T-cell (primary cell): ENCODE measurements at places on chromosomes 5 and 9.

GRCh38 chr5:65151614-65152013, 330.1 kb downstream of the ADAMTS6 start:
- no peak for DNase-seq

GRCh38 chr5:147081311-147081764, 153.5 kb upstream of the STK32A start:
- no peak for DNase-seq

DNA sequence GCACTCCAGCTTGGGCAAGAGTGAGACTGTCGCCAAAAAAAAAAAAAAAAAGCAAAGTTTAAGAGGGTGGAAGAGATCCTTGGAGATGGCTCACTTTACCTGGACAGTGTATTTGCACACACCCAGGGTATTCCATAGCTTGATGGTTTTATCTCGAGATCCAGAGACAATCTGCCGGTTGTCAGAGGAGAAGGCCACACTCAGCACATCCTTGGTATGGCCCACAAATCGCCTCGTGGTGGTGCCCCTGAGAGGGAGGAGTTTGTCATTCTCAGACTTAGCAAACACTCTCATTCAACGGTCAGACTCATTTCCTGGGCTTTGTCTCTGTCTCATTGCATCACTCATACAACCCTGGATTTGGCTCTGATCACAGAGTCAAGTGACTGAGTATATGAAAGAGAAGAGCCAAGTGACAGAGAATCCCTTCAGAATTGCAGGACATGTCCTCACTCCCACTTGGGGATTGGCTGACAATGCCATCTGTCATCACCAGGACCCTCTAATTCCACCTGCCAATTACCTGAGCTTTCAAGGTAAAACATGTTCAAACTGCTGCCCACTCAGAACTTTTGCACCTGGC, 2.2 kb downstream of the RACK1 start:
- DNase-seq: no peak

GRCh38 chr9:69131682-69132081, 42.4 kb upstream of the TJP2 start:
- DNase-seq: no peak

- no peak for DNase-seq
These were observed 943.1 kb downstream of the NR2F1-AS1 start for GRCh38 chr5:92637960-92638359.

DNA sequence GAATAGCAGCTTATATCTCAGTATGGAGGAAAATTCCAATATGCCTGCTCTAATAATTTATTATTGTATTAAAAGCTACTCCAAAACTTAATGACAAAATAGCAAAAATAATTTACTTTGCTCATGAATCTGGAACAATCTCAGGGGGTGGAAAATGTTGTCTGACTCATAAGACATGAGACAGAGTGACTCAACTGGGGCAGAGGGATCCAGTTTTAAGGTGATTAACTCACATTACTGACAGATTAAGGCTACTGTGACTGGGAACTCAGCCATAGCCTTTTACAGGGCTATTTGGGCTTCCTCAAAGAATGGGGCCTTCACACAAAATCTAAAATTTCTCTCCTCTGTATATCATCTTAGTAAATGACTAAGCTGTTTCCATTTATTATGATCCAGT, 1172.9 kb downstream of the CDH12 start:
- no peak for DNase-seq

- no peak for DNase-seq
These were observed 225.9 kb upstream of the PCSK5 start for GRCh38 chr9:75664597-75664996.

DNA sequence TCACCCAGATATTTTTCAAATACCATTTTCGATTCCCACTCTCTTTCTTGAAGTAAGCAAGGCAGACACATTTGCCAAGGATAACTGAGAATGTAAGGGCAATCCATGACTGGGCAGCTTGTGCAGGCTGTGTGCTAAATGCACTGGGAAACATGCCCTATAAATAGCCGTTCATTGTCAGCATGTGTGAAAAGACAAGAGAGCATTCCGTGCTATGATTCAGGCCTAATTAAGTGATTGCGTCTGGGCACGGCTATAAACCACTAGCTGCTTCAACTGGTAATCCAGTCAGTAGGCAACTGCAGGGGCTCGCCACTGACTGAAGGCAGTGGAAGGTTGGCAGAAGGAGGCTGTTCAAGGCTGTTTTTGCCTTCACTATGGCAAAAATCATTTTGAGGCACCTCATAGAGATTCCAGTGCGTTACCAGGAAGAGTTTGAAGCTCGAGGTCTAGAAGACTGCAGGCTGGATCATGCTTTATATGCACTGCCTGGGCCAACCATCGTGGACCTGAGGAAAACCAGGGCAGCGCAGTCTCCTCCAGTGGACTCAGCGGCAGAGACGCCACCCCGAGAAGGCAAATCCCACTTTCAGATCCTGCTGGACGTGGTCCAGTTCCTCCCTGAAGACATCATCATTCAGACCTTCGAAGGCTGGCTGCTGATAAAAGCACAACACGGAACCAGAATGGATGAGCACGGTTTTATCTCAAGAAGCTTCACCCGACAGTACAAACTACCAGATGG, at the start of gene HSPB3:
TSS of gene HSPB3 (plus strand) at position 287 of the 745 bp plus-strand sequence. CDS start at position 378, 91 bp downstream.
- no peak for DNase-seq

GRCh38 chr9:136074706-136075105, 20.4 kb downstream of the NACC2 start:
- DNase-seq: no peak

DNA sequence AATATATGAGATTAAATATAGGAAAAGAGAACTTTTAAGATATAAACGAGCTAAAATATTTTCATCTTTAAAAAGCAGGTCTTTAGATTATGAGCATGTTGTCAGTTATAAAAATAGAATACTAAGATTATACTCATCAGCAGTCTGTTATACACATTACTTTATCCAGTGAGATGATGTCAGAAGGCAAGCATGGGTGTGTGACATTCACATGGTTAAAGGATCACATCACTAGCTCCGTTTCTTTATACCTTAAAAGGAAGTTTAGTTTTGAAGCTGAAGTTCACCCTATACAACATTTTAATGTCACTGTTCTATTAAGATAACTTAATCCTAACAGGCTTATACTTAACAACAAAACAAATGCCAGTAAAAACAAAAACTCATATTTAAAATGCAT, 59.6 kb downstream of the RICTOR start:
- no peak for DNase-seq

- DNase-seq: no peak
These were observed 141.1 kb upstream of the IRX2 start for GRCh38 chr5:2892466-2893000.

DNA sequence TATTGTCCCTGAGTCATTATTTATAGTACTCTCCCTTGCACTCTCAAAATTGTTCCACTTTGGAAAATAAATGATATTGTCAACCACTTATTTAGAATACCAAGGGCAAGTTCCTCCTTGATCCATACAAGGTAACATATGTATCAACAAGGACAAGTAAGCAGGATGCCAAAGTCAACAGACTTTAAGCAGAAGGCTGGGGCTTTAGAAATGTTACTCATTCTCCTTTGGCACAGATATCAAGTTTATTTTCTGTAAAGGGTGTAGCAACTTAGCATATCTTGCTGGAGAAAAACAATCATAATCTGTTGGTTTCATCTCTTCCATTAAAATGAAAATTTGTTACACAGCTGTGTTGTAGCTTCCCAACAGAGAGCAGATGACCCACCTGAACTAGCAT, 248.7 kb upstream of the SLC30A5 start:
- DNase-seq: no peak

GRCh38 chr5:131198625-131199024, 27.9 kb downstream of the LYRM7 start:
- no peak for DNase-seq

- DNase-seq: no peak
These were observed 99.2 kb downstream of the MED27 start for GRCh38 chr9:131980267-131981016.

GRCh38 chr5:171660434-171660833, 125.2 kb upstream of the SMIM23 start:
- no peak for DNase-seq

DNA sequence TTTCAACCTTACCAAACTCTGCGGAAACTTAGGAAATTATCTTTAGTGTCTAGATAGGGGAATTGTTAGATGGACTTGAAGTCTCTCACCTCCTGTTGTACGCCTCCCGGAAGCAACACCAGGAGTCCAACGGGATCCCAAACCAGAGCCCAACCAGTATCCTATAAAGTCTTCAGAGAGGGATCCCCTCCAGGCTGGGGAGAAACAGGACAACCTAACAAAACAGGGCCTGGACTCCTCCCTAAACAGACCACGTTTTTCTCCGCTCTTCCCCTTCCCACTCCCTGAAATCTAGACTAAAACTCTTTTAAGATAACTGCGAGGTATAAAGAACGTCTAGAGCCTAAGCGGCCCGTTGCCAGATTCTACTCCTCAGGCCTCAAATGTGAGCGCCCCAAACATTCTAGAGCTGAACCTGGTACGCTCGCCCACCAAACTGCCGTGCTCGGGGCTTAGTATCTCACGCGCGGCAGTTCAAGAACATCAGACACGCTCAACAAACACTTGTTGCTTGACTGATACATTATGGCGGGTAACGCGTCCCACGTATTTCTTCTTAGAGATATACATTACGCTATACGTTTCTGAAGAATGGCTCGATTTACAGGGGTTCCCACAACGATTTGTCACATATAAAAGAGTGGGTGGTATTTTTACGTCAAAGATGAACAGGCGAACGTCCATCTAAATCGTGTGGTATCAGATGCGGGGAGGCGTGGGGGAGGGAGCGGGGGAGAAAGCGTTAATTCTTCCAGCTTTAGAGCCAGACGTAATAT, 663 bp upstream of the SMIM27 start:
- peak; percentile 32 for DNase-seq

GRCh38 chr9:86207193-86207592, 52.3 kb downstream of the C9orf153 start:
- DNase-seq: no peak

DNA sequence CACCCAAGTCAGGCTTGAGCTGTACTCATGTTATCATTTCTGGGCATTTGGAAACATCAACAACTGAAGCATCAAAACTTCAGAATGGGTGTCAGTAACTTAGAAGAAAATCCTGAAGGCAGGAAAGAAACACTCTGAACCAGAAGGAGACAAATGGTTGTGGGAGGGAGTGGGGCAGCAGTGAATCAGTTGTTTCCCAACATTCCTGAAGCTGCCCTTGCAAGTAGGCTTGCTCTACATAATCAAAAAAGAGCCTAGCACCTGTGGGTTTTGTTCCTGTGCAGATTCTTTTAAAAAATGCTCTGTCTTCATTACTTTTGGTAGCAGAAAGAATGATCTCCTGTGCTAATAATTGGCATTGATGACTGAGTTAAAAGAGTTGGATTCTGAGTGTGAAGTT, 424.2 kb upstream of the GRIA1 start:
- DNase-seq: no peak

GRCh38 chr9:119213471-119213870, 155.8 kb downstream of the BRINP1 start:
- no peak for DNase-seq

DNA sequence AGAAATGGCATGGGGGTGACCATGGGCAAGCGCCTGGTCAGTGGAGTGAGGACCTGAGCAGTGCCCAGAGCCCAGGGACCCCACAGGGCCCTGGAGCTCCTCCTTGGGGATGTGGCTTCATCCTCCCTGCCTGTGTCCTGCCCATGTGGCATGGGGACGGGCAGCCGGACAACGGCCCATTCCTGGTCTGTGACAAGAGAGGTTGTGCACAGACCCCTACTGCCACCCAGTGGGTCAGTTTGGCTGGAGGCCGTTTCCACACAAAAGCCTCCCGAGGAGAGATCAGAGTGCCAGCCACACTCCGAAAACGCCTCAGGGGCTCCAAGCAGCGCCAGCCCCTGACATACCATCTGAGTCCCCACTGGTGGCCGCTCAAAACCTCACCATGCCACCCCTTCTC, 19.8 kb downstream of the SLC6A18 start:
- DNase-seq: no peak

GRCh38 chr9:76932757-76933156, 26.8 kb upstream of the PRUNE2 start:
- DNase-seq: no peak

DNA sequence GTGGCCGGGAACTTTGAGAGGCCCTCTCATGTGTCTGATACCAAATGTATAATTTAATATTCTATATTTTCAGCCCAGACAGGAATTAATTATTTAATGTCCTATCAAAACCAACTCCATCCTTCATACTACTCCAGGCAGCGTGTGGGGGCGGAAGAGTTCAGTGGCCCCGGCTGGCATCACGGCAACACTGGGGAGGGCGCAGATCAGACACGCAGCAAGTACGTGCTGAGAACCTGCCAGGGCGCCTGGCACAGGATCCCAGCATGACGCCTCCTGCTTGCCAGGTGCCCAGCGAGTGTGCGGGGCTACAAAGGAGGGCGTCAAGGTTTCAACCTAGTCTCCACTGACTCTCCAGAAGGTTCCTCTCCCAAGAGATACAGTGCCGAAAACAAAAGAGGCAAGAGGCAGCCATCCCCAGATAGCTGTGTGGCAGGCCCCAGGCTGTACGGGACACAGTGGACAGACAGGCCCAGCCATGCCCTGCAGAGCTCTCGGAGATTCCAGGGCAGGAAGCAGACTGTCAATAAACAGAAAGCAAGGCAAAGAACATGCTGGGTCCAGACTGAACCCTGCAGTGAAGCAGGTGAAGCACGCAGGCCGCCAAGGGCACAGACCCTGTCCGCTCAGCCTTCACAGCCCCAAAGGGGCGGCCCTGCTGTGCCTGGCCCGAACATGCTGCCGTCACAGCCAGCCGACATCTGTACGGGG, 110.3 kb downstream of the VAV2 start:
- DNase-seq: no peak

GRCh38 chr5:4627131-4627530, 513.0 kb upstream of the ADAMTS16 start:
- DNase-seq: no peak

- no peak for DNase-seq
These were observed 137.8 kb downstream of the PAX5 start for GRCh38 chr9:36896296-36896695.

DNA sequence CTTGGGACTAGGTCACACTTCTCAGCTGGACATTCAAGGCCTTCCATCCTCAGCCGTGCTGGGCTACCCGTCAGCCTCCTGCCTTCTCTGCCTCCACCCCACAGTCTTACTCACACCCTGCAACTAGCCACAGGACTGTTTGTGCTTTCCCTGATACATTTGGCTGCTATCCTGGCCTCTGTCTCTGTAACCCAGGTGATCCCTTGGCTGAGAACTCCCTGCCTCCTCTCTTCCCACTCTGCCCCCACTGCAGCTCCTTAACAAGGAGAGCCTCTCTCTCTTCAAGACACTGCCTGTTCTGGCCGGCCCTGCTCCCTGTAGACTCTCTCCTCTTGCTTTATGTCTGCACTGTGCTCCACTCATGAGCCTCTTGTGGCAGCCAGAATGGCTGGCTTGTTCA, 120.6 kb downstream of the MSX2 start:
- DNase-seq: no peak

GRCh38 chr5:76818844-76819831, at the start of gene F2RL1:
Gene F2RL1, plus strand, starts transcription at chr5:76819030. Its CDS starts 153 bp downstream, at chr5:76819183.
- DNase-seq: peak; percentile 20

- DNase-seq: no peak
These were observed 194.0 kb downstream of the SEMA6A start for GRCh38 chr5:116380621-116381020.

GRCh38 chr9:129280236-129280622, 102.2 kb upstream of the IER5L start:
- DNase-seq: no peak
